ENCODE measurements at places on chromosomes 1 and 21.

GRCh38 chr1:225427235-225428067 is at the start of gene LBR:
Gene LBR (minus strand): TSS chr1:225428038. CDS start chr1:225424075, 3,963 bp downstream.
- DNase-seq: peak; percentile 52

DNA sequence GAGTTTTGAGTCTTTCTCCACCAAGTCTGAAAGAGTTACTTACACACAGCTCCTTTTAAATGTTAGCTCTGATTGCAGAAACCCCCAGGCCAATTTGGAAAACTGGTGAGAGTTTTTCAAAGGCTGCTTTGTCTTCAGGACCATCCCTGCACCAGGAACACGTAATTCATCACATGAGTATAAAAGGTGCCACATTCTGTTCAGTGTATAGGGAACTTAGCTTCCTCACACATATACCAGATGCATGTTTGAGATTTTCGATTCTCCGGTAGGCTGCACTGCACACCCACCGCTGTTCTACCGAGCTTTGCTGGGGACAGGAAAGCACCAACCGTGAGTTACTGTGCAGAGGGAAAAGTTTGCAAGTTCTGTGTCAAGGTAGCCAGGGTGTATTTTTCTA is 28.3 kb upstream of the KCNK2 start:
- no peak for DNase-seq

DNA sequence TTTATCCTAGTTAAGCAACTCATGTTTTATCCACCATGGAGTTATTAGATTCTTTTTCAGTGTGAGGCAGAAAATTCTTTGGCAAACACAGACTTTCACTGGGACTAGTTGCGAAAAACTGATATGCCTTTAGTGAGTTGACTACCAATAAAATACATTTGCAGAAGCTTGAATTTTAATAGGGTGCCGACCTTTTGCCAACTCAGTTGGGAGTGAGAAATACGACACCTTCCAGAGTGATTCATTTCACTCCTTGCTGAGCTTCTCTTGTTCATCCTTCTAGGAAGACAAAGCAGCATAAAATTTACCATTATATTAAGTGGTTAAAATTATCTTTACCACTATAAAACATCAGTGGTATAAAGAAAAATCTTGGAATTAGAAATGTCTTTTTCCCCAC is 1.2 kb upstream of the KRTAP23-1 start:
- DNase-seq: no peak

DNA sequence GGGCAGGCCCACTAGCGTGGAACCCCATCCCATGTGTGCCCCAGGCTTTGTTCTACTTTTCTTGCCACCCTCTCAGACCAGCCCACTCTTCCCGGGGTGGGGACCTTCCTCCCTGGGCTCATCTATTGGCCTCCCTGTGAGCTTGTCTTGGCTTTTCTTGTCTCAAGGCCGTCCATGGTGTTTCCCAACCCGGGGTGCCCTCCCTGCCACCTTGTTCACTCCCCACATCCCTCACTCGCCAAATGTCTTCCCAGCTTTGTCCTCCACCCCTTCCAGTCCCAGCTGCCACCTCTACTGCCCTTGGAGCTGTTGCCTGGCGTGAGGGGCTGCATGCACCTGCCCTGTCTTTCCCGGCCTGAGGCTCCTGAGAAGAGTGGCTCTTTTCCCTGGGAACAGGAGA is 18.4 kb downstream of the LRRC71 start:
- no peak for DNase-seq

DNA sequence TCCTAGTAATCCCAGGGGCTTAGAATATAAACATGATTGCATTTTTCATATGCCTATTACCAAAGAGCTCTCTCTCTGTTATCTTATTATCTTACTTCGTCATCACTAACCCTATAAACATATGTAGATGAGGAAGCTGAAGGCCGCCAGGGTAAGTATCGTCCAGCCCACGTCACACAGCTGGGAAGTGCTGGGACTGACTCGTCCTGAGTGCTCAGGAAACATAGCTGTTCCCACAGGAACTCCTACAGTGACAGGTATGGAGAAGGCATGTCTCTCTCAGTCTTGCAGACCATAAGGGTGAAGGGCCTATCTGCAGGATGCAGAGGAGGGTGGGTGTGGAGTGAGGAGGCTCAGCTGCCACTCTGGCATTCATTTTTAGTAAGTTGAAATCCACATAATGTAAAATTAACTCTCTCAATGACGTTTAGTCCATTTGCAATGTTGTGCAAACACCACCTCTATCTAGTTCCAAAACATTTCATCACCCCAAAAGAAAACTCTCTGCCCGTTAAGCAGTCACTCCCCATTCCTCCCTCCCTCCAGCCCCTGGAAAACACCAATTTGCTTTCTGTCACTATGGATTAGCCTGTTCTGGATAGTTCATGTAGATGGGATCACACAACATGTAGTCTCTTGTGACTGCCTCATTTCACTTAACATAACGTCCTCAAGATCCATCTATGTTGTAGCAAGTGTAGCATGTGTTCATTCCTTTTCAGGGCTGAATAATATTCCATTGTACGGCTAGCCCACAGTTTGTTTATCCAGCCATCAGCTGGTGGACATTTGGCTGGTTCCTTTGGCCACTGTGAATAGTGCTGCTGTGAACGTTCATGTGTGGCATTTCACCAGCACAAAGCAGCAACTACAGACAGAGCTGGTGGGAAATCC is 68.3 kb downstream of the TCP10L start:
- DNase-seq: peak; percentile 96

DNA sequence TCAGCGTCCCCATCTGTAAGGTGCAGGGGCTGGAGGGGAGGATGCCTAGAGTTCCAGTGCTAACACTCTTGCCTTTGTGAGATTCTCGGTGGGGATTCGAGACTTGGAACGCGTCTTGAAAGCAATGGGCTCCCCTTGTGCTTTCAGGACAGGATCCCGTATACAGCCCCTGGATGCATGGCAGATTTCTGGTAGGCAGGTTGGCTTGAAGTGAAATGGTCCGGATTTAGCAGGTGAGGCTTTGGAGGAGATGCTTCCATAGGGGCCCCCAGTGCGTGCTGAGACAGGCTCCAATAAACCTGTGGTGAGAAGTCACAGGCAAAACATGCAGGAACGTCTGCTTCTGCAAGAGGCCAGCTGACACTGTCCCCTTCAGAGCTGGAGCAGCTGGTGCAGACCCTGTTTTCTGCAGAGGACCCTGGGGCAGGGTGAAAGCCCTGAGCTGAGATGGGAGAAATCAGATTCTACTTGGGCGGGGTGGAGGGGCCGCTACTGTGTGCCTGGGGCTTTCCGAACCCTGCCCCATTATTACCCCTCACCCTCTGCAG is 270.4 kb downstream of the PTPRU start:
- no peak for DNase-seq

- peak; percentile 46 for DNase-seq
Measured at GRCh38 chr1:11731691-11732283, 4.1 kb upstream of the AGTRAP start.

DNA sequence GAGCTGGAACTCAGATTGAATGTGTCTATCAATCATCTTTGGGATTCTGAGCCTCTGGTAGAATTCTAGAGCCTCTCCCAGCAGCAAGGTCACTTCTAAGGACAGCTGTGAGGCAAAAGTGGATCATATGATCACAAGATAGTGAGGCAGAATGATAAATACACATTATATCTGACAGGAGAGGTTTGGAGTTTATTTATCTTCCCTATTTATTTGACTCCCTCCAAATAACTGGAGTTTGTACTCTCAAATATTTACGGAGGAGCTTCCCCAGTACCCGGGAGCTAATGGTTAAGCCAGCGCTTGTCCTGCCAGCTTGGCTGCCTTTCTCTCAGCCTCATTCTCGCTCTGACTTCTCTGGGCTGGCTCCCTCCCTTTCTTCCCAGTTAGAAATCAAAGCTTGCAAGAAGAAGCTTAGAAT is 2.3 kb downstream of the HMGCS2 start:
- DNase-seq: no peak

All from EH (cell line).